Stimulated activated CD4-positive, alpha-beta T cell treated with anti-CD3 and anti-CD28 coated beads, TNF-alpha, amount 100 ng/mL, for 4 hours (primary cell): ENCODE measurements at places on chromosomes 3 and 15.

DNA sequence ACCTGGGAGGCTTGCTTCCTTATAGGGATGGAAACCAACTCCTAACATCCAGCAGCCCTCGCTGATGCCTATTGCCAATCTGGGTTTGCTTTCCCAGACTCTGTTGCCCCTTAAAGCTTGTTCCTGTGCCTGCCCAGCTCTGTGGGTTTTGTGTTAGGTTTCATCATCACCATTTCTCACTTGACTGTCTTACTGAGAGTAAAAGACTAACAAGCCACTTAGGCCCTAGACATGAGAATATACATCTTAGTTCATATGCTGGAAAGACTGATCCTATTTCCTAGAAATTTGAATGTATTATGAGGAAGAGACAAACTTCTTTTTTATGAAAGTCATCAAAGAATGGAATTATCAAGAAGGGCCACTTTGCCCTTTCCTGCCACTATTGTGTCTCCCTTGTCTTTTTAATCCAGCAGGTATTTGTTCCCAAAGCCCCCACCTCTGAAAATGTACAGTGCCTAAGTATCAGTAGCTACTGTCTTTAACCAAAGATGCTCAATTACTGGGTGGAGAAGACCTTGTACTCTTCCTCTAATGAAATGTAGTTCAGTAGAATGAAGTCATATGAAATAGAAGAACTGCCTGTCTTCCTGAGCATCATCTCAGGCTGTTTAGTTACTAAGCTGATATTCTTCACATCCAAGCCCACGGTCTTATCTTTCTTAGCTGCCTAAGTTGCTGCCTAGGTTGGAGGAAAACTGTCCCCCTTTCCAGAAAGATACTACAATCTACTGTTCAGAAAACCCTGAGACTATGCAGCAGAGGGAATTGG lies 59.8 kb upstream of the ZPLD1 start:
- DNase-seq, result no peak

- no peak for DNase-seq
These were observed 28.7 kb upstream of the COL6A6 start for GRCh38 chr3:130488288-130488687.

DNA sequence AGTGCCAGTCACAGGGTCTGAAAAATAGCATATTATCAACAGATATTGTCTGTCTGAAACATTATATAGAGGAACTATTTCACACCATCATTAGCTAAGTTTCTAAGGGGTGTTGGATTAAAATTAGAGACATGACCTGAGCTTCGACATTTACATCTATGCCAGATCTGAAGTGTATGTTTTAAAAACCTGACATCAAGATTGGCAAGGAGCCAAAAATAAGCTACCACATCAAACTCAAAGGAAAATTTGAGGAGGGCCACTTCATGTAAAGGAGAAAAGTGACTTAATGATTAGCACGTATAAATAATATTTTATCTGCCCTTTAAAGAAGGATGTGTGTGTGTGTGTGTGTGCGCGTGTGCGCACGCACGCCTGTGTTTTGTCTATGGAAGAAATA lies 752.0 kb upstream of the GRM7 start:
- no peak for DNase-seq

- DNase-seq, result no peak
These were observed 665.0 kb upstream of the CBLB start for GRCh38 chr3:106533788-106534160.

DNA sequence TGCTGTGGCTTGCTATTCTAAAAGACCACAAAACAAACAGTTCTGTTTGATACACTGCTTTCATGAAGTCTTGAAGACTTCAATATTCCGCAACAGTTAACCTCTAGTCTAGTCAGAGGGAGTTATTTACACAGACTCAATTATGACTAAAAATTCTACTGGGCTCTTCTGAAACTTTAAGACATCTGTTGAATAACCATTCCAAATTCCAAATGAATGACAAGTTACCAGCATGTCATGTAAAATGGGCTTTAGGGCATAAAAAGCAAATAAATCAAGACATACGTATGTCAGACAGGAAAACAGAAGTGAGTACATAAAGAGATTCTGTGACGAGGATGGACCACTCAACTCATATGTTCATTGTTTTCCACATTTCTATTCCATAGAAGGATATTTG lies 93.9 kb downstream of the PLOD2 start:
- no peak for DNase-seq

- DNase-seq, result no peak
These were observed 117.3 kb upstream of the PLXND1 start for GRCh38 chr3:129723558-129724324.

DNA sequence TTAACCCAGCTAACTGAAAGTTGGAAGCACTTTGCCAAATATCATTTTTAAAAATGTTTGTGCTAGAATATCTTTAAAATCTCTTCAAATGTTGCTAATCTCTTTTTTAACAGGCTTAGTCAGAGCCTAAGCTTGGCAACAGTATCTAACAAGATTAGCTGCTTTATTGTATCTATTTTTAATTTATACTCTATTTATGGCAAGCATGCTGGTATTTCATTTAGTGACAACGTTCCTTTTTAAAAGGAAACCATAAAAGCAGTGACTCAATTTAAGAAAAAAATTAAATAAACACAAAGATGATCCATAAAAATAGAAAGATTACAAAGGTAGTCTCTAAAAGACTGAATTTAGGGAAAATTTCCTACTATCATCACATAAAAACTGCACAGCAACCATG lies 40.5 kb downstream of the SLC12A6 start:
- DNase-seq, result no peak

DNA sequence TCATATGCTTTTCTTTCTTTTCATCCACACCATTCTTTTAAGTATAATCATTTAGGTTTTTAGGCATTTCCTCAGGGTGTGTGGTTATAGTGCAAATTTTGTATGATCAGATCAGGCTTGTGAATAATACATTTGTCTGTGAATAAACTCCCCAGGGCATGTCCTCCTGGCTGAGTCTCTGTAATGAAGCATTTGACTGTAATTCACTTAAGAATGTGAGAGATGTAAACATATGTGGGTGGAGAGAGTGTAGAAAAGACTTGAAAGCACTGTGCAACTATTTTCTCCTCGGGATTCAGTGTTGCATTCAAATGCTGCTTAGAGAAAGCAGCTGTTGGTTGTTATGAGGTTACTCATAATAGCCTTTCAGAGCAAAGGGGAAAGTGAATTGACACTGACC lies 996.5 kb downstream of the TUSC7 start:
- DNase-seq, result no peak

- DNase-seq, result no peak
These were observed 110.1 kb upstream of the ABHD17C start for GRCh38 chr15:80584973-80585525.

GRCh38 chr3:109018828-109019227 lies 65.1 kb upstream of the GUCA1C start:
- DNase-seq, result no peak

- DNase-seq, result no peak
These were observed 342.1 kb upstream of the LRRC3B start for GRCh38 chr3:26280517-26280916.

- no peak for DNase-seq
These were observed 600.8 kb downstream of the FOXP1 start for GRCh38 chr3:70982700-70983140.

DNA sequence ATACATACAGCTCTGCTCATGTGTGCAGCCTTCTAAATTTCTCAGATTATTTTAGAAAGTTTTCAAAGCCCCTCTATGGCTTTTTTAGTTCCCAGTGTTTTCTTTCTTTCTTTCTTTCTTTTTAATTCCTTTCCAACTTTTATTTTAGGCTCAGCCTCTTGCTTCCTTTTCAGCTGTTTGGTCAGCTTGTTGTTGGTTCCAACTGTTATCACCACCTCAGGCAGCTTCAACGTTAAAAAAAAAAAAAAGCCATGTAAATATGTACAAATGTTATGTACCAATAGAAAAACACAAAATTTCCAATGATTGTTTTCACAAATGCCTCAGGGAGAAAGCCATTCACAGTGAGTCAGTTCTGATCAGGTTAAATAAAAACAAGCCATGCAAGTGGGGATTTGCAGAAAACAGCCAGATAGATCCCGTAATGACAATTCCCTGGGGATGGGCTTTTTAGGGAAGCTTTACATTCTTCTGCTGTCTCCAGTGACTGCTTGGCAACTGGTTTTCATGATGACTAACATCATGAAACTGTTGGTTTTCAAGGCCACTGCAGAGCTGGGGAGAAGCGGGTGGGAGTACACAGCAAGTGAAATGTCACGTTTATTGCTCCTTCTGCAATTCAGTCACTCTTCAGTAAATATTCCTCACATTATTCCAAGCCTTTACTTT lies 908.4 kb downstream of the EPHA3 start:
- no peak for DNase-seq

DNA sequence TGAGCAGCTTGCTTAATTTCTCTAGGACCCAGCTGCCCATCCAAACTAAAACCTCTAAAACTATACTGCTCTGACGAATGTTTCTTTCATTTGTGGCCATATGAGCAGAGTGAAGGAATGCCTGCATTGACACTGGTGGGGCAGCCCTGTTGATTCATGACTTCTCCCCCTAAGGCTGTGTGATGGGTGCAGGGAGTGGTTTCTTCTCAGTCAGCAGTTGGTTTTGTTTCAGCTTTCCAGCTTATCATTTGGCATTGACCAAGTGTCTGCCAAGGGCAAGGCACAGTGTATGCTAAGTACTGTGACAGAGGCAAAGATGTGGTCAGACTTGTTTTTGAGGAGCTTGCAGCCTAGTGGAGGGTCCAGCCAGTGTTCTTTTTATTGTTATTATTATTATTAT lies 4.7 kb downstream of the ABHD6 start:
- no peak for DNase-seq

GRCh38 chr3:133840055-133840737 lies 34.6 kb downstream of the SRPRB start:
- DNase-seq, result no peak

GRCh38 chr15:70636540-70637165 lies 126.7 kb downstream of the UACA start:
- no peak for DNase-seq

GRCh38 chr15:78872972-78873792 lies 492 bp downstream of the MORF4L1 start:
- DNase-seq, result peak; percentile 86

GRCh38 chr15:75640483-75641178 lies 607 bp upstream of the IMP3 start:
- DNase-seq, result peak; percentile 43

DNA sequence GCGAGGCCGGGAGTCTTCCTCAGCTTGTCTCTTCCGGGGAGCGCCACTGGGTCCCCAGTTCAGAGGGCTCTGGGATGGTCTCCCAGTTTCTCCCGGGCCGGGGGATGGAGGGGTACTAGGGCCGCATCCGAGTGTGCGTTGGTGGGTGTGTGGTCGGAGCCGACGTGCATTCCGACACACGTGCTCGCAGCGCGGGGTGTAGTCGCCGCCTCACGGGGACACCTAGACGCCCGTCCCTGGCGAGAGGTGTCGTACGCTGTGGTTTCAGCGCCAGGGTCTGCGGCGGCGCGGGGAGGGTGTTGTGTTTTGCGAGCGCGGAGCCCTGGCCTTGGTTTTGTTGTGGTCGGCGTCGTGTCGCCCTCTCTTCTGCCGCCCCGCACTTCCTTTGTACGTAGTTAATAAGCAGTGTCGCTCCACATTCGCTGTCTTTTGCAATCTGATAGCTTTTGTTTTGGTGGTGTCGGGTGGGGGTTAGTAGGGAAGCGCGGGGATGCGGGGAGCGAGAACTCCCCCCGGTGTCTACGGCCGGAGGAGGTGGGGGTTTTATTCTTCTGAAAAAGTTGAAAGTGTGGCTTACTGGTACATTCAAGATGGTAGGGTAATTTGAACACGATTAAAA lies 2.2 kb downstream of the IGF1R start:
- no peak for DNase-seq

DNA sequence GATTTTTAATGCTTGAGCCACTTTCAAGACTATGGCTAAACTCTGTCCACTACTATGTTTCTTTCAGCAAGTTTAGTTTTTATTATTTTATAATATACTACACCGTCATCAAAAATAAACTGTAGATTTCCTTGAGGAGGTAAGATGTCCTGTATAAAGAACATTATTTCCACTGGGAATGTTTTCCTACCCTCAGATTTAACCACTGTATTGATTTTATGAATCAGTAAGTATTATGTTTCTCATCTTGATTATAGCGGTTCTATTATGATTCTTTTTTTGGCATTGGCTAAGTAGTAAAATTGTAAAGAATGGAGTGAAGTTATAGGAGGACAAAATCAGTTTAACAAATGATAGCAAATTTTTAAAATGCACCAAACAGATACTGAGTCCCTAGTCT lies 44.4 kb downstream of the ADAM10 start:
- DNase-seq, result no peak

GRCh38 chr3:49794431-49794830 lies 5.2 kb downstream of the CDHR4 start:
- DNase-seq, result no peak

DNA sequence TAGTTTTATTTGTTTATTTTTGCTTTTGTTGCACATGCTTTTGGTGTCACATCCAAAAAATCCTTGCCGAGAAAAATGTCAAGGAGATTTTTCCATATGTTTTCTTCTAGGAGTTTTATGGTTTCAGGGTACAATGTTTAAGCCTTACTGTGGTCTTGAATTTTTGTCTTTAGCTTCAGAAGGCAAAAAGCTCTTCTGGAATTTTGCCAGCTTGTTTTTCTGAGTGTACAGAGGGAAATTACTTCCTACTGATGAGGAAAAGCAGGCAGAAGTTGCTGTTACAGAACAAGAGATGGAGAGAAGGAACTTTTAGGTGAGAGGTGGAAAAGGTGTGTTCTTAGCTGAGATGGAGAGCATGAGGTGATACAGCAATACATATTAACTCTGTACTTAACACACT lies 59.6 kb downstream of the UBE2E2 start:
- no peak for DNase-seq

DNA sequence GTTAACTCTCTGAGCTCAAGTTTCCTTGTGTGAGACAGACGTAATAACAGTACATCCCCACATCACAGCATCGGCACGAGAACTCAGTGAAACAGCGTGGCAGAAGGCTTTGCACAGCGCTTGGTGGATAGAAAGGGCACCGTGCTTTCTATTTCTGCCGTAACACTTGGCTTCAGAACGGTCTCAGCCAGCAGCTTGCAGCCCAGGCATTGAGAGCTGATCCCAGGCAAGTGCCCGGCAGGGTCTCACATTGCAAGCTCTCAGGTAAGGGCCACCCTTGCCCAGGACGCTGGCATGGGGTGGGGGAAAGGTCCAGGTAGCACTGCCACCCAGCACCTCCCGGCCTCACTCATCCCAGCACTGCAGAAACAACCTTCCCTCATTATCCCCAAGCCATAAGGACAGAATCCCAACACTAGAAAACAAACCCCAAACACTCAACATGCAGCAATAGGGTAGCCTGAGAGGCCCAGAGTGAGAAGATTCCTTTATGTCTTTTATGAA lies 70.5 kb upstream of the ITGA11 start:
- DNase-seq, result no peak

DNA sequence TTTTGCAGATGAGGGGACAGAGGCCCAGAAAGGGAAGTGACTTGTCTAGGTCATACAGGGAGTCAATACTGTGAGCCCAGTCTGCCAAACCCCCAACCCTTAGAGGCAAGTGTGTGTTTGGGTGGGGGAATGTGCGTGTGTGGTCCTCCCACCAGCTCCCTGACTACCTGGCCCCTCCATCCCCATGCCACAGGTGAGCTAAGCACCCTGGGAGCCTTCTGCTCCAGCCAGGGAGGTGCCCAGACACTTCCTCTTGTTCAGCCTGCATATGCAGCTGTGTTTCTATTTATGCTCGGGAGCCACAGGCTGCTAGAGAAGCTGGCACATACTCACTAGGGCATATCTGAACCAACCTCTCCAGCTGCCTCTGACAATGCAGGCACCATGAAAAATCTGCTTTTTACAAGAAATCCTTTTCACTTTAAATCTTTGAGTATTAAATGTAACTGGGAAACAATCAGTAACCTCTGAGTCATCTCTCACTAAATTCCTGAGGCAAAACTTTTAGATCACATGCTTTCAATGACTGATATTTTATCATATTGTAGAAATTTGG lies 20.7 kb downstream of the TBC1D2B start:
- no peak for DNase-seq
